Inflammatory macrophage treated with lipopolysaccharide for 4 hours (primary cell): ENCODE measurements at places on chromosomes 13 and 19.

DNA sequence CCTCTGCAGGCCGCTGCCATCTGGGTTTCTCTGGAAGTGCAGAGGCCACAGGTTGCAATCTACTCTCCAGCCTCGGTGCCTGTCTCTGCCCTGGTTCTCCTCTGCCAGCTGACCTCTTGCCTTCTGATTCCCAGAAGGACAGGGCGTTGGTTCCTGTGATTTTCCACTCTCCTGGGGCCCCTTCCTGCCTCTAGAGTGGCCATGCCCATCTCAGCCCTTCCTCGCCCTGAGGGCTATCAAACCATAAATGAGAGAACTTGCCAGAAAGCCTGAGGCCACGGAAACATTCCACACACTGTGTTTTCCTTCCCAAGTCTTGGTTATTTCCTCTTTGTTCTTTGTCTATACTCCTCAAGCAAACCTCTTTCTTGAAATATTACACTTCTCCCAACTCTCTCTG lies 146.2 kb downstream of the SHISA2 start:
- no peak for DNase-seq

DNA sequence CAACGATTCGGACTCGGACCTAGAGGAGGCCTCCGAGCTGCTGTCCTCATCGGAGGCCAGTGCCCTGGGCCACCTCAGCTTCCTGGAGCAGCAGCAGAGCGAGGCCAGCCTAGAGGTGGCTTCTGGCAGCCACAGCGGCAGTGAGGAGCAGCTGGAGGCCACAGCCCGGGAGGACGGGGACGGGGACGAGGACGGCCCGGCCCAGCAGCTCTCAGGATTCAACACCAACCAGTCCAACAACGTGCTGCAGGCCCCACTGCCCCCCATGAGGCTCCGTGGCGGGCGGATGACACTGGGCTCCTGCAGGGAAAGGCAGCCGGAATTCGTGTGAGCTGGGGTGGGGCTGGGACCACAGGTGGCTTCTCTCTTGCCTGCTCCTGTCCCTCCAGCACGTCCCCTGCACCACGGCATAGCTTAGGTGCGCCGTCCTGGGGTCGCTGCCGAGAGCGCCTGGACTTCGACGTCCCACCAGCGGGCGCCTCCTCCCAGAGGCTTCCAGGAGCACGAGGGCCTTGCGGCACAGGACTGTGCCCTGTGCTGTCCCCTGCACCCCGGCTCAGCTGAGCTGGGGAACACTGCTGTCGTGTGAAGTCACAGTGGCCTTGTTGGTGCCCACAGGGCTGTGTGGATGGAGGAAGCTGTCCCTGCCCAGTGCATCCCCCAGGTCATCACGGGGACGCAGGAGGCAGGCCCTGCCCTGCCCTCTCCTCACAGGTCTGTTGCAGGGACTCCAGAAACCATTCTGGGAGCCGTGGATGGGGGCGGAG lies 9.3 kb downstream of the POLR2E start:
- DNase-seq, result no peak

- peak; percentile 82 for DNase-seq
These were observed at the start of gene KASH5 for GRCh38 chr19:49387936-49388372. TSS of gene KASH5 (plus strand) at chr19:49388249. CDS start at chr19:49390884, 2,635 bp downstream.

GRCh38 chr13:99374169-99374991 lies 67.2 kb upstream of the GPR183 start:
- no peak for DNase-seq

GRCh38 chr13:30608364-30608763 lies 9.4 kb upstream of the USPL1 start:
- no peak for DNase-seq
